ENCODE measurements at places on chromosomes 3 and 15.
A peak's percentile ranks its signal among the peaks of the same experiment; 100 is the strongest.

DNA sequence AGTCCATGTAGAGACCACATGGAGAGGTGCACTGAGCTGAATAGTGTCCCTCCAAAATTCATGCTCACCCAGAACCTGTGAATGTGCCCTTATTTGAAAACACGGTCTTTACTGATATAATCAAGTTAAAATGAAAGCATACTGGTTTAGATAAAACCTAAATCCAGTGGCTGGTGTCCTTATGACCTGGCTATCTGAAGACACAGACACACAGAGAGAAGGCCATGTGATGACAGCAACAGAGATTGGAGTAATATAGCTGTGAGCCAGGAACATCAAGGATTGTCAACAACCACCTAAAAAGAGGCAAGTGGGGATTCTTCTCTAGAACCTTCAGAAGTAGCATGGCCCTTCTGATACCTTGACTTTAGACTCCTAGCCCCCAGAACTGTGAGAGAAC lies 54.7 kb upstream of the CD47 start:
- DNase-seq = no peak

- no peak for DNase-seq
Measured at GRCh38 chr15:99951511-99951910, 218.3 kb upstream of the LYSMD4 start.

DNA sequence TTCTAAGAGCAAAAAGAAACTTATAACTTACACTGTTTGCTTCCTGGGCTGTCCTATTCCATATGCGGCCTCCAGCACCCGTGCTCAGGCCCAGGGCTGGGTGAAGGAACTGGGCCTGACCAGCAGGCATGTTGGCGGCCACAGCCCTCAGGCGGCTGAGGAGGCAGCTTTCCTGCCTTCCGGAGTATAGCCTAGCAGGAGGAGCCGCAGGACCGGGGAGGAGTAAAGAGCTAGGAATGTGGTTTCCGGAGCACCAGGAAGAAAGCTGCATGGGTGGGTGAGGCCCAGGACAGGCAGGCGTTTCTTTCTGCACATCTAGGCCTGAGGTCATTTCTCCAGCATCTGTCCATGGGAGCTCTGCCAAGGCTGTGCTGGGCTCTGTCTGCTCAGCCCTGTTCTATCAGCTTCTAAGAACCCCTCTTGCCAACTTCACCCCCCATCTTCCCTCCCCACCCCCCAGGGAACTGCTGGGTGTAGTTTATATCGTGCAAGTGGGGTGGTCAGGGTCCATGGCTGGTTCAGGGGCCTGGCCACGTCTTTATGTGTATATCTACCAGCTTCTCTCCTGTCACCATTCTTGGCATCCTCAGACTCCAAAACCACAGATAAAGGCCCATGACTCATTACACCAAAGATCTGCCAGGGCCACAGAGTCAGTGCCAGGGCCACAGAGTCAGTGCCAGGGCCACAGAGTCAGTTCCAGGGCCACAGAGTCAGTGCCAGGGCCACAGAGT lies 7.8 kb upstream of the KIF7 start:
- DNase-seq = peak; percentile 98

DNA sequence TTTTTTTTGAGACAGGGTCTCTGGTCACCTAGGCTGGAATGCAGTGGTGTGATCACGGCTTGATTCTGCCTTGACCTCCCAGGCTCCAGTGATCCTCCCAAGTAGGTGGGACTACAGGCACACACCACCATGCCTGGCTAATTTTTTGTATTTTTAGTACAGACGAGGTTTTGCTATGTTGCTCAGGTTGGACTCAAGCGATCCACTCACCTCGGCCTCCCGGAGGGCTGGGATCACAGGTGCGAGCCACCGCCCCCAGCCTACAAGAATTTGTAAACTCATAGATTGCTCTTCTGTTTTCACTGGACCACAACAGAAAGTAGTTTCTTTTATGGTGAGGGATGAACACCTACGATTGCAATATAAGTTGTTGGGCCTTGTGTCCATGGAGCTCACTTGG lies 7.4 kb downstream of the IGF1R start:
- DNase-seq = no peak

DNA sequence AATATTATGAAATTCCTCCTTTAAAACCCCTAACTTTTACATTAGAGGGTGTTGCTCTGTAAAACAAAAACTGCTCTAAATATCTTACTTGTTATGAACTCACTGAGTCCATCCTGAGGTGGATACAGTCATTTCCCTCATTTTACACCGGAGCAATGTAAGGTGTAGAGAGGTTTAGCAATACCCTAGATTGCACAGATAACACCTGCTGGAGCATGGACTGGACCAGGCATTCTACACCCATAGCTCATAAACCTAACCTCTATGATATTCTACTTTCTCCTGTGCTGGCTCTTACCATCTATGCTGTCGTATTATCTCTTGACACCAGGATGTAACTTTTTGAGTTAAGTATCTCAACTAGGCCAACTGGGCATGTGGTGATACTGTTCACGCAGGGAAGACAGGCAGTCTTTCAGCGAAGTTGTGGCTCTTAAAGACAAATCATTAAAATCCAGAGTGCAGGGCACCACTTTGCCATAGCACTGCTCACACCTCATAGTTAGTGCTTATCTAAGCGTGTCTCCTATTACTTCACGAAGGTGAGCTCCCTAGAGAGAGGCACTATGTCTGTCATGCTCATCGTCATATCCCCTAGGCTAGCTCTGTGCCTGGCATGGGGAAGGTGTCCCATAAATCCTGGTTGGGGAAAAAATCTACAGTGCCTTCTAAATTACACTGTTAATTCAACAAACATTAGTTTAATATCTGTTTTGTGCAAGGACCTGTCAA lies 100.1 kb upstream of the SLC2A2 start:
- no peak for DNase-seq

DNA sequence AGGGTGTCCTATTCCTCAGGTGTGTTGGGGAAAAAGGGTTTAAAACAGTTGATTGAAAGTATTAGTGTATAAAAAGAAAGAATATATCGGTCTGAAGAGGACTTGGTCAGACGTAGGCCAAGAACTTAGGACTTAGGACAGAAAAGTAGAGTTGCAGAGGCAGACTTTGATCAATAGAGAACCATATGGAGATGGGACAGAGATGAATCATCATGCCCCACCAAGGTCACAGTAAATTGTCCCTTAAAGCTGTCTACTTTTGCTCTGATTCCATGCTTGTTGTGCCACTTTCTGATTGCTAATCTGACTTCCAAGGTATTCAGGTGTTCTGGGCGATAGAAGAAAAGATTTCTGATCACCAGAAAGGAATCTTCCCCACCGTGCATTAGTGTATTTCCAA lies 52.9 kb upstream of the ZDHHC23 start:
- no peak for DNase-seq

DNA sequence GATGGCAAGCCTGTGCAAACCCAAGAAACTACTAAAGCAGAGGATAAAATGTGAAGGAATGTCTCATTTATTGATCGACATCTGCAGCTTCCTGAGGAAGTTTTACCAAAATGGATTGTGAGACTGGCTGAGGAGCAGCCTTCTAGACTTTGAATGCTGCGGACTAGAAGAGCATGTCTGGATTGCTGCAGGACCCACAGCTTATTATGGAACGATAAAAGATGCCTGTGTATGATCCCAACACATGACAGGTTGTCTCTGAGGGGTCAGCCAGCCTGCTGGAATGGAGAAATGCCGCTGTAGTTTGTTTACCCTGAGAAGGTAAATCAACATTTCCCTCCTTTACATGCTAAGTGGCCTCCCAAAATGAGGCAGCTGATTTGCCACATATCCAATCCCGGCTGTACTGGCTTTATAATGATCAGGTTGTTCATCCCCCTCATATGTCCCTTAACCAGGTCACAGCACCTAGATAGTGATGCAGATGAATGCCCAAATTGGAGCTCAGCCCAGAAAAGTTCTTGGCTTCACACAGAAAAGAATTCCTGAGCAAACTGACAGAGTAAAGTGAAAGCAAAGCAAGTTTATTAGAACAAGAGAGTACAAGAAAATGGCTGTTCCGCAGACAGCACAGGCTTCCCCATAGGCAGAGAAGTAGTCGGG lies 63.9 kb downstream of the IL12A start:
- peak; percentile 13 for DNase-seq

DNA sequence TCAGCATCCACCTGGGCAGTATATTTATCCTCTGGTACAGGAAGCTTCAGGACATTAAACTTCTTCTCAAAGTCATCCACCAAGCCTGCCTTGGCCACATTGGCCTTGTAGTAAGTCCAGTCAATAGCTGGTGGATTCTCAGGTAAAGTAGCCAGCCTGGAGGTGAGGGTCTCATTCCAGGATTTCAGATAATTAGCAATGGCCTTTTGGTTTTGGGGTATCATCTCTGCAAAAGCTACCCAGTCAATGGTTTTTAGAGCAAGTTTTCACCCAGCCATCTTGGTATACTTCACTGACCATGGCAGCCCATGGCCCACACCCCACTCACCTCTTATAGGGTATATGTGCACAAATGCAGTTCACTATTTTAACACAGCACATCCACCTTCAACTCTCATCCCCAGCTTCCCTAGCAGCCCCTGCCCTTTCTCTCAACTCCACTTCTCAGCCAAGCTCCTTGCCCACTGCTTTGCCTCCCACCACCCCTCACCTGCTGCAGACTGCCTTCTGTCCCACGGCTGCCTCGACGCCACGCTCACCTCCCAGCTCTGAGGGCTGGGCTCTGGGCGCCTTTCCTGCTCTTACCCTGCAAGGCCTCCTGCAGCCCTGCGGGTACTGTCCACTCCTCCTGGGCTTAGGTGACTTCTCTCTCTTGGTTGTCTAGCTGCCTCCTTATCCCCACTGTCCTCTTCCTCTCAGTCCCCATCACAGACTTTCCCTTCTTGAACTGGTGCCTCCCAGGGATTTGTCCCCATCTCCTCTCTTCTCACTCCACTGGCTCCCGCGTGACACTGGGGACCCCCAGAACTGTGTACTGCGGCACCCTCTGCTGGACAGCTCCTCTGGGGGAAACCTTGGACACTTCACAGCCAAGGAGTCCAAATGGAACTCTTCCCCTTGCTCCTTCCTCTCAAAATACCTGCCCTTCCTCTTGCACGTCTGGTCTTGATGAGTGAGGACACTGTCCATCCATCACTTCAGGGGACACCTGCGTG lies 1.7 kb upstream of the TGM5 start:
- DNase-seq = peak; percentile 17

- DNase-seq = no peak
Measured at GRCh38 chr3:118408431-118408830, 626.2 kb downstream of the IGSF11 start.

GRCh38 chr15:93159930-93160329 lies 70.9 kb upstream of the RGMA start:
- no peak for DNase-seq

- DNase-seq = no peak
Measured at GRCh38 chr3:118909763-118910162, 124.9 kb downstream of the IGSF11 start.

DNA sequence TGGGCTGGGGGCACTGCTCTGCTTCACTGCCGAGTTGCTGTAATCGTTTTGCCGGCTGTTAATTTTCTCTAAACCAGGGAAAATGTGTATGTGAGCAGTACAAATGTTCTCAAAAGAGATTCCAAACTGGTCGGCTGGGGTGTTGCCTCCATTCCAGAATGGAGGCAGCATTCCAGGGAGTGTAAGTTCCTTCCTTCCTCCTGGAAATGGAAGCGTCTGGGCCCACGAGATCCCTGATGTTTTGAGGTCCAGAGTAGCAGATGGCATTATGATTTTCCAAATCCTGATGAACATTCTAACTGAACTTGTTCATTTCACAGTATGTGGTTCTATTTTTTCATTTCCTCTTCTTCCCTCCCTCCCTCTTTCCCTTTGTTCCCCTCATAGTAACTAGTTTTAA lies 64.4 kb upstream of the SKOR1 start:
- no peak for DNase-seq

GRCh38 chr3:10339376-10339955 lies 18.6 kb upstream of the SEC13 start:
- no peak for DNase-seq

DNA sequence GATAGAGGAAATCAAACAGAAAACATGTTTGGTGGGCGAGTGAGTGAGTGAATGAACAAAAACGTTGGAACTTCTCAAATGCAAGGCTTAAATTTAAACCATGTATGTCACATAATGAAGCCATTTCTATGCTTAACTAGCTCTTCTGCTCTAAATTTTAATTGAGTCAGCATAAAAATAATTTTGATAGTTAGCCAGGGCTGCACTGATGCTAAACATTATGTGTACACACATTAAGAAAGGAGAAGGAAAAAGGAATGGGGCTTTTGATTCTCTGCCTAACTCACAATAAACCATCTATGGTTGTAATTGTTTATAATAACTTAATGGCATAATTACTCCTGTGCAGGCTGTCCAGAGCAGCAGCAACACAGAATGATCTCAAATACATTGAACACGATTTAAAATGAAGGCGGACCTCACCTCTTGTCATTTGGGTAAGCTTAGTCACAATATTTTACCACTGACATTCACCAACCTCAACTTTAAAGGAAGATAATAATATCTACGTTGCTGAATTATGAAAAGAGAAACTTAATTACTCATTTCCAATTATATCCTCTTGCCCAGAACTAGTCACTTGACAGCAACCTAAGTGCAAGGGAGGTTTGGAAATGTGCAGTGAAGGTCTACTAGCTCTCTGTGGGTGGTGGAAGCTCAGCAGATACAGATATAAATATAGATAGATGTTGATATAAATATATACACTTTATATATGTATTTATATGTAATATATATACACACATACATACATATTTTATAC lies 318.4 kb upstream of the TRIM42 start:
- DNase-seq = no peak

GRCh38 chr3:194817592-194817930 lies 131.9 kb downstream of the FAM43A start:
- DNase-seq = no peak

DNA sequence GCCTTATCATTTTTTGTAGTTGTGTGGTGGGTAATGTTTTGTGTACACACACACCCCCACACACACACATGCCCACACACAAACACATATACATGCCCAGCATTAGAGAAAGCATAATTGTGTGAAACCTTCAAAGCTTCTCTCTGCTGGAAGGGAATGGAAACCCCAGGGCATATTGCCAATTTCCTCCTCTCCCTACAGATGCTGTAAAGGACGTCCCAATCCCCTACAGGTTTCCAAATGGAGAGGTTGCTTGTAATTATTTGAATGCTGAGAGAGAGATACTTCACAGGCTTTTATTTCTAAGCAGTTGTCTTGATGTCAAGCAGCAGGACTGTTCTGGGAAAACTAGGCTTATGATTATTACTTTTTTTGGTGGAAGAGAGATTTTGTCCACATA lies 23.0 kb upstream of the CCK start:
- no peak for DNase-seq

DNA sequence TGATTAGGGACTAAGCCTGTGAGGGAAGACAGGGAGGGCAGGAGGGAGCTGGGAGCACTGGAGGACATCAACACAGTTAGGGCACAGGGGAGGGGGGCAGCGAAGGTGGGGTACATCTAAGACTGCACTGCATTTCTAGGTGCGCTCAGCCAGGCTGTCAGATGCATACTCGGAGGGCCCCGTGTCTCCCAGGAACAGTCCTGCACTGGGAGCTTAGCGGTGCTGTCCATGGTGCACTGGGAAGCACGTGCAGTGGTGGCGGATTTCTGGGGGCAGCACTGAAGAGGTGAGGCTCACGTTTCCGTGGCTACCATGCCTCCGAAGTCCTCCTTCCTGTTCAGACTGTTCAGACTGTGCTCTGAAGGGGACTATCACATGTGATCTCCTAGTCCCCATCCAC lies 54.4 kb downstream of the ROPN1B start:
- DNase-seq = no peak
